Activated CD8-positive, alpha-beta T cell treated with anti-CD3 and anti-CD28 coated beads for 36 hours (primary cell): ENCODE measurements at places on chromosomes 7 and 10. TPM values are rescaled to one million over a fixed set of nuclear protein-coding genes. Genes with fewer than 3 reads are reported as not detected.
A peak's percentile ranks its signal among the peaks of the same experiment; 100 is the strongest.

DNA sequence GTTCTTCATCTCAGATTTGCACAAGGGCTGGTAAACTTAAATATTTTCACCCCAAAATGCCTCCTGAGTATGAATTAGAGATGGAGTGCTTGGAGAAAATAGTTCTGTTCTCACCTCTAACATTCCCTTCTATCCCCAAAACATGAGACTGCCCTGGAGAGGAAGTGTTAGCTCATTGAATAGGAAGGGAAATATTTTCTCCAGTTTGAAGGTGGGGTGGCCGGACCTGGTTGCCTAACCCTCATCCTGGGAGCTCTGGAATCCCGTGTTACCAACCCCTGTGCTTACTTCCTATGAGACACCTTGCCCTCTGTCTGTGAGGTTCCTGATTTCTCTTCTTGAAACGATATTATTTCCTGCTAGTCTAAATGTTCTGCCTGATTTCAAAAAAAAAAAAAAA, 779 bp downstream of the IFIT2 start:
- H3K36me3 ChIP-seq: peaks cover 27% of the 10 kb centered on the region
- H3K27ac ChIP-seq: no peak overlapping the region
- H3K4me3 ChIP-seq: peak overlapping the region; percentile 84
- H3K27me3 ChIP-seq: peaks cover 1% of the 10 kb centered on the region
- DNase-seq: no peak
- H3K4me1 ChIP-seq: peaks cover 29% of the 10 kb centered on the region

DNA sequence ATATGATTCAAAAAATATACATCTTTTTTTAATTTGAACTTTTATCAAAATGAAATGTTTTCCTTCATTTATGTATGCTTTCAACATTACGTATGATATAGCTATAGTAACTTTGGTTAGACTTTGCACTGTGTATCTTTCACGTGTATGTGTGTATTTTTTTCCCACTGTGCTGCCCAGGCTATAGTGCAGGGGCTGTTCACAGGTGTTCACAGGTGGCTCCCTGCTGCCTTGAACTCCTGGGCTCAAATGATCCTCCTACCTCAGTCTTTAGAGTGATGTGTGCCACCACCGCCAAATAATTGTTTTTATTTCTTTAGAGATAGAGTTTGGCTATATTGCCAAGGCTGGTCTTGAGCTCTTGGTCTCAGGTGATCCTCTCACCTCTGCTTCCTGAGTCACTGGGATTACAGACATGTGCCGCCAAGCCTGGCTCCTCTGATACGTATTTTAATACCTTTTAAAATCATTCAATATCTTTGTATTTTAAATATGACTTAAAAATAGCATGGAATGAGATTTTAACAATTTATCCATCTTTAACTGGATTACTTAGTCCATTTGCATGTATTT, 29.0 kb downstream of the FANK1 start:
- H3K4me1 ChIP-seq: no peaks in the 10 kb centered on the region
- no peaks in the 10 kb centered on the region for H3K36me3 ChIP-seq
- no peak for DNase-seq
- H3K27me3 ChIP-seq: no peaks in the 10 kb centered on the region
- no peak overlapping the region for H3K27ac ChIP-seq
- H3K4me3 ChIP-seq: no peak overlapping the region

DNA sequence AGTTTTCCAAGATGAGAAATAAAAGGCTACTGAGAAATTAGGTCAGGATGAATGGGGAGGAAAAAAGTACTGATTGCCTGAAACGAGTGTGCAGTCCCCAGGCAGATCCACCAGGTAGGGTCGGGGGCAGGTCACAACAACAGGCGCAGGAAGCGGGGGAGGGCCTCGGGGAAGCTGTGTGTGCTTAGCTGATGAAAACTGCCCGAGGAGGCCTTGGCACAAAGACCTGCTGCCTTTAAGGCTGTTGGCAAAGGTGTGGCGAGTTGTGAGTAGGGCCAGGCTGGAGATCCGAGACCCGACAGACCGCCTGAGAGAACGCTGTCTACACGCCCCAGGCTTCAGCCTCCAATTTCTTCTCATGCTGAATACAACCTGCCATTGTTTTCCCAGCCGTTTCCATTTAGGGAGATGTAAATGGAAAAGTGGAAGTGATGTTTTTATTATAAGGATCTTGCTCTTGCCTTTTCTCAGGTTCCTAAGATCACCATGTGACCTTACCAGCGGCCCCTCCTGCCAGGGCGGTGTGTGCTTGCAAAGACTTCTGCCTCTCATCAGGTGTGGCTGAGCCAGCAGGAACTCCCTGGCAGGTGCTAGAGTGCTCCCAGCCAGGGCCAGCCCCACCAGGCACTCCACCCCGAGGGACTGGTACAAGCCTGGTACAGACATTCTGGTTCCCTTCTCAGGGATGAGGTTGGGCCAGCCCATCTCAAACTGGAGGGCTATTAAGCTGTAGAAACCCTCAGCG, 60.8 kb downstream of the DLG5 start:
- DNase-seq: no peak
- no peak overlapping the region for H3K27ac ChIP-seq
- no peak overlapping the region for H3K4me3 ChIP-seq

DNA sequence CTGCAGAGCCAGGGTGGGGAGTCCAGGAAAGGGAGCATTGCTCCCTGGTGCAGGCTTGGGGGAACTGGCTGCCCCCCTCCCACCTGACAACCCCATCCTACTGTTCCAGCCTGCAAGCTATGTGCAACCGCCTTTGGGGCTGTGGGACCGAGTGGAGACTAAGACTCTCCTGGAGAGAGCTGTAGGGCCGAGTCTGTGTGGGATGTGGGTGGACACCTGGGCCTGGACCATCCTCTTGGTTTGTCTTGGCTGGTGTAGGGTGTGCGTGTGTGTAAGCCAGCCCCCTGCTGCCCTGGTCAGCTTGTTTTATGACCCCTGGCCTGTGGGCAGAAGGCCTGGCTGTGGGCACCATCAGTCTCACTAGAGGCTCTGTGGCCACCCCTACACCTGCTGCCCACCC, 1.6 kb upstream of the RAMP3 start:
- H3K27me3 ChIP-seq: peaks cover 21% of the 10 kb centered on the region
- H3K4me3 ChIP-seq: no peak overlapping the region
- no peak for DNase-seq
- H3K36me3 ChIP-seq: no peaks in the 10 kb centered on the region
- H3K4me1 ChIP-seq: peaks cover 2% of the 10 kb centered on the region

- DNase-seq: peak; percentile 14
- H3K4me1 ChIP-seq: no peaks in the 10 kb centered on the region
- H3K27me3 ChIP-seq: no peaks in the 10 kb centered on the region
These were observed 49.7 kb downstream of the BZW2 start for GRCh38 chr7:16695621-16696237.

- no peaks in the 10 kb centered on the region for H3K4me1 ChIP-seq
- no peak overlapping the region for H3K27ac ChIP-seq
- H3K27me3 ChIP-seq: no peaks in the 10 kb centered on the region
These were observed 91.2 kb upstream of the WNT16 start for GRCh38 chr7:121237601-121238000.

DNA sequence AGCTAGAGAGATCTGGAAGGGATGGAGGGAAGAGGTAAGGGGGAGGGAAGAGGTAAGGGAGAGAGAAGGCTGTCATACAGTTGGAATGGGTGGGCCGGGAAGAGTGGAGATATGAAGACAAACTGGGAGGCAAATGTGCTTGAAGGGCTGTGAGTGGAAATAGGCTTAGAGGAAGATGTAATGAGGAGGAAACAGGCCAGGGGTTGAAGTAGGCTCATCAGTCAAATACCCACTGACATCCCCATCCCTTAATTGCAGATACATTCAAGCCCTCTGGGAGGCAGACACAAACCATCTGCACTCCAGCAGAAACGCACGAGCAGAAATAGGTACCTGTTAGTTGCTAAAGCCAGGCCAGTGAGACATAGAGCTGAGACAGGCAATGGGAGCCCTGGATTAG, 2.1 kb downstream of the SYNPO2L start:
- H3K36me3 ChIP-seq: no peaks in the 10 kb centered on the region

- no peak overlapping the region for H3K4me3 ChIP-seq
- no peaks in the 10 kb centered on the region for H3K36me3 ChIP-seq
- H3K4me1 ChIP-seq: peaks cover 20% of the 10 kb centered on the region
- peak; percentile 24 for DNase-seq
- peaks cover 7% of the 10 kb centered on the region for H3K27me3 ChIP-seq
These were observed 37.0 kb upstream of the CCSER2 start for GRCh38 chr10:84291384-84291783.

ZNF239 gene
- 0.56 TPM for total RNA-seq

DNA sequence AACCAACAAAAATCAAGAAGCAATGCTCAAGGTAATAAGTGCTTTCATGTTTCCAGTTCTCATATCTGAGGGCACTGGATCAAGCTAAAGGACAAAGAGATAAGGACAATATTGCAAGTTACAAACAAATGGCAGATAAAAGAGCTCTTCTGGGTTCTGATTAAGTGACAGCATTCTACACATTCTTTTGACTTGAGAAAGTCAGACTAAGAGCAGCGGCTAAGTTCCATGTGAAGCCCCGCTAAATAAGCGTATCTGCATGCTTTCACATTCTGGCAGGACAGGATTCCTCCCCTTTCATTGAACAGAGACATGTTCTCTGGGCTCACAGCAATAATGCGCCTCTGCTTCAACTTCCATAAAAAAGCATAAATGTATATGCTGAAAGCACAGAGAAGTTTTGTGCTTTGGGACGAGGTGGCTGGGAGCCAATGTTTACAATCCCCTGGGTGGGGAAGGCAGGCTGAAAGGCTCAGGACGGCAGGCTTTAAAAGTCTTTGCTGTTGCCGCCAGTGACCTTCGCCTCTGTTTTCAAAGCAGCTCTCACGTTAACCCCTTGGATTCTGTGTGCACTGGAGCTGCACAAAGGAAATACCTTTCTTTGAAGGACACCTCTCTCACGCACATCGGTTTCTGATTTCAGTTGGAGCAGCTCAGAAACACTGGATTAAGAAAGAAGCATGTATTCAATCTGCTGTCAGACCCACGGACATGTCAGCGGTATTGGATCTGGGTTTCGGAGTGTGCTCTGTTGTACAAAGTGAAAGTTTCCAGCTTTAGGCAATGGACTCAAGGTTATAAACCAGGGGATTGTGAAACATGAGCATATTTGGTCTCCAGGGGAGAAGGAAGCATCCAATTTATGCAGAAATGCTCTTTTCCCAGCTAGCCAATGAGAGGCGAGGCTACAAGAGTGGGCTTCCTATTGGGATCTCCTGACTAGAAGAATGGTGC, 105.4 kb upstream of the FAM133B start:
- peak overlapping the region; percentile 23 for H3K4me3 ChIP-seq
- peaks cover 45% of the 10 kb centered on the region for H3K4me1 ChIP-seq
- no peak for DNase-seq

DNA sequence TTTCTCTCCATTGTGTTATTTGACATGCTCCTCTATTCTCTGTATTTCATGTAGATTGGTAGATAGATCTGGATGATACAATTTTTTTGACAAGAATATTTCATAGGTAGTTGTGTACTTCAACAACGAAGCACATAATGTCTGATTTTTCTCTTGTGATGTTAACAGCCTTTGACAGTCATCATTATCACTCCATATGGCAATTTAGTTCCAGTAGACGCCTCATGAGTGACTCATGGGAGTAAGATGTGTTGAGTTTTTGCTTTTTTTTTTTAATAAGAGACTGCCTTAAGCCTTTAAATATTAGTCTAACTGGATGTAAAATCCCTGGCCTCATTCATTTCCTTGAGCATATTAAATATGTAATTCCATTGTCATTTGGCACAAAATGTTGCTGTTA, 123.5 kb upstream of the ZNF32 start:
- H3K36me3 ChIP-seq: no peaks in the 10 kb centered on the region
- H3K27me3 ChIP-seq: peaks cover 2% of the 10 kb centered on the region
- DNase-seq: no peak

- no peak for DNase-seq
- peaks cover 19% of the 10 kb centered on the region for H3K27me3 ChIP-seq
- no peak overlapping the region for H3K4me3 ChIP-seq
- no peaks in the 10 kb centered on the region for H3K36me3 ChIP-seq
- H3K4me1 ChIP-seq: no peaks in the 10 kb centered on the region
These were observed 499.3 kb downstream of the GLRX3 start for GRCh38 chr10:130635528-130635927.

ARMS2 gene
- not detected for total RNA-seq

DNA sequence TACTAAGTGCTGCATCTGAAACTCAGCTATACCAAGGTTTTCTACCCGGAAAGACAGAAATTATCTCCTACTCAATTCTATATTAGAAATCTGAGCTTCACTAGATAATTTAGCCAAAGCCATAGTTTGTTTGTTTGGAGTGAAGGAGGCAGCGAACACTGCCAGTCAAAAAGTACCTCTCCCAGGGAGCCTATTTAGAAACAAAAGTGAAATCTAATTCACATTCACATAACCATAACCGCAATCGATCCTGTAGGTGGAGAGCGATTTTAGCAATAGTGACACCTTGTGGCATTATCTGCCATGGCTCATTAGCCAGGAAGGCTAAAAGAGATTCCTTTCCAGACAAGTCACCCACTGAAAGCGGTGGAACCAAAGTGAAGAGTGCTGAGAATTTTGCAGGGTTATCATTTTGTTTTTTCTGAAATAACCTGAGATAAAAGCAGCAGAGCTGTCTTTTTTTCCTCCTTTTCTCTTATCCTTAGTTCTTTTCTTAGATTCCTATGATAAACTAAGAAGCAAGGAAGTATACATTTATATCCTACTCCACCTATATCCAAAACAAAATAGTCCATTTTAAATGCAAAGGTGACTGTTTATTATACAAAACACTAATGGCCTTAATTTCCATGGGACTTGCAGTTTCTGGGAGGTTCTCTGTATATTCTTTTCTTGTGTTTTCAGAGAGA, 83.7 kb upstream of the BET1 start:
- peak; percentile 67 for DNase-seq
- H3K27me3 ChIP-seq: peaks cover 22% of the 10 kb centered on the region
- peak overlapping the region; percentile 23 for H3K27ac ChIP-seq
- peak overlapping the region; percentile 2 for H3K4me3 ChIP-seq
- H3K36me3 ChIP-seq: no peaks in the 10 kb centered on the region
- H3K4me1 ChIP-seq: peaks cover 6% of the 10 kb centered on the region

DNA sequence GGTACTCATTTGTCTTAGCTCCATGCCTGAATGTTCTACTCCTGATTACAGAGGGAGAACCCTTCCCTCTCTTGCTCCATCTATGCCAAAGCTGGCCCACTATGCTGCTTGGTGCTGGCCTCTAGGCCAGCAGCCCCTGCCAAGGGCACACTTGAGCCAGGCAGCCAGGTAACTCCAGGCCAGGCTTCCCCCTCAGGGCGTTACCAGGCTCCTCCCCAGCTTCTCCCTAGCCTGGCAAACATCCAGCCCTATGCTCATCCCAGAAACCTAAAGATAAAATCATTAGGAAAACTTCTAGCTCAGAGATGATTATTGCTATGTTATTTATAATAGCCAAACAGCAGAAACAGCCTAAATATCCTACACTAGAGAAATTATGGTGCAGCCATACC, 103.7 kb downstream of the KCNMA1 start:
- H3K4me1 ChIP-seq: no peaks in the 10 kb centered on the region
- no peak for DNase-seq
- H3K36me3 ChIP-seq: no peaks in the 10 kb centered on the region
- peaks cover 6% of the 10 kb centered on the region for H3K27me3 ChIP-seq

- no peaks in the 10 kb centered on the region for H3K36me3 ChIP-seq
- no peak overlapping the region for H3K4me3 ChIP-seq
- no peak overlapping the region for H3K27ac ChIP-seq
- no peak for DNase-seq
- peaks cover 2% of the 10 kb centered on the region for H3K4me1 ChIP-seq
- peaks cover 6% of the 10 kb centered on the region for H3K27me3 ChIP-seq
These were observed 30.0 kb upstream of the MSRB2 start for GRCh38 chr10:23065181-23065948.
